Cardiac fibroblast (primary cell): ENCODE measurements at places on chromosomes 1 and 21.

GRCh38 chr21:15993951-15994350 is 264.2 kb downstream of the USP25 start:
- DNase-seq = no peak

- DNase-seq = no peak
Observed at GRCh38 chr1:78090472-78091133, 44.8 kb downstream of the GIPC2 start.

DNA sequence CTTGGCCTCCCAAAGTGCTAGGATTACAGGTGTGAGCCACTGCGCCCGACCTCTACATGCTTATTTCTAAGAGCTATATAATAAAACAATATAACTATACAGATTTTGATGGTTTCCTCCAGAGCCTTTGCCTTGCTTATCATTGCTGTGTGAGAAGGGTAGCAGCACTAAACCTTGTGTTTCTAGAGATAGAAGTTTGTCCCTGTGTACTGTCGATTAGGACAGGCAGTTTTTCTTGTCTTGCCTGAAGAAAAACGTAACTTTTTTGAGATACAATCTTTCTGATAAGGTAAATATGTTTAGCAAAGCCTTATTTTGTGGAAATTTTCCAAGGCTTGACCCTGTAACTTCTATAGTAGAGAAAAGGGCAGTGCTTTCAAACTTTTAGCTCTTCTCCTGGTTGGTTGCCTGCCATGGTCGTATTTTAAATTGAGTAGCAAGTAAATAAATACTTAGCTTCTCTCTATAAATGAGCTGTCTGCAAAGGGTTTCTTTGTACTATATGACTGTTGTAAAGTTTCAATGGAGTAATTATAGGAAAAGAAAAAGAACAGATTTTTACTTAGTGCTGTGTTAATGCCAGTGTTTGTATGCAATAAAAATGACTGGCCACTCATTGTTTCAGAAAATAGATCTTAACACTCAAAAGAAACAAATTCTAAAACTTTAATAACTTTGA is 86.4 kb upstream of the CACYBP start:
- no peak for DNase-seq

- DNase-seq = peak; percentile 97
Observed at GRCh38 chr1:109792056-109792831, 28.5 kb upstream of the EPS8L3 start.

DNA sequence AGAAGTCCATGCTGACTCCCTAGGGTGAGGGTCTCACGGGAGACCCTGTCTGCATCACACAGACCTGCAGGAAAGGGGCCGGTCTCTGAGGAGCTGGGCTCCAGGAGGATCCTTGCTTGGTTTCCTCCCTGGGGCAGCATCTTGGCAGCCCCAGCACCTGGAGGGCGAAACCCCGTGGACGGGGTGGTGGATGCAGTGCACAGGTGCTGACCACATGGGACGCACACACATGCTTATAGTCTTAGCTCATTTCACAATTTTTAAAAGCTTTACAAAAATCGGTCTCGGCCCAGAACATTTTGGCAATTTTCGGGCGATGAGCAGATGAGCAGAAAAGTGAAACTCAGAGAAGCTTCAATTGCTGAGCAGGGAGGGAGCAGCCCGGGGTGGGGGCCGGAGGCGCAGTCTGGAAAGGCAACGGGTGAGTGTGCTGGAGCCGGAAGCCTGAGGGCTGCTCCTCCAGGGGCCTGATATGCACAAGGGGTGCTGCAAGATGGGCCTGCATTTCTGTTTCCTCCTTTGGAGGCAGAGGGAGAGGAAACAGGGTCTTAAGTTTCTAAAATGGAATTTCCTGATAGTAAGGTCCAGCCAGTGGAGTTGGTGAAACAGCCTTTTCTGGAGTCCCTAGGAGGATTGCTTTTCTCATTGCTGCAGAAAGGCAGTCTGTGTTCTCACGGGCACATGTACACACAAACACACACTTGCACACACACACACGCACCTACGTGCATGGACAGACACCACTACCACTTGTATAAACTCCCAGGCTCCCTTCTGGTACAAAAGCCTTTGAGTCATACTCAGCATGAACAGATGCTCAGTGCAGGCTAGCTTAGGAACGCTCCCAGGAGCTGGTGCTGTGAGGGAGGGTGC is 60.6 kb downstream of the SCCPDH start:
- DNase-seq = peak; percentile 64

GRCh38 chr1:209095627-209096595 is 487.6 kb upstream of the CAMK1G start:
- DNase-seq = peak; percentile 22

DNA sequence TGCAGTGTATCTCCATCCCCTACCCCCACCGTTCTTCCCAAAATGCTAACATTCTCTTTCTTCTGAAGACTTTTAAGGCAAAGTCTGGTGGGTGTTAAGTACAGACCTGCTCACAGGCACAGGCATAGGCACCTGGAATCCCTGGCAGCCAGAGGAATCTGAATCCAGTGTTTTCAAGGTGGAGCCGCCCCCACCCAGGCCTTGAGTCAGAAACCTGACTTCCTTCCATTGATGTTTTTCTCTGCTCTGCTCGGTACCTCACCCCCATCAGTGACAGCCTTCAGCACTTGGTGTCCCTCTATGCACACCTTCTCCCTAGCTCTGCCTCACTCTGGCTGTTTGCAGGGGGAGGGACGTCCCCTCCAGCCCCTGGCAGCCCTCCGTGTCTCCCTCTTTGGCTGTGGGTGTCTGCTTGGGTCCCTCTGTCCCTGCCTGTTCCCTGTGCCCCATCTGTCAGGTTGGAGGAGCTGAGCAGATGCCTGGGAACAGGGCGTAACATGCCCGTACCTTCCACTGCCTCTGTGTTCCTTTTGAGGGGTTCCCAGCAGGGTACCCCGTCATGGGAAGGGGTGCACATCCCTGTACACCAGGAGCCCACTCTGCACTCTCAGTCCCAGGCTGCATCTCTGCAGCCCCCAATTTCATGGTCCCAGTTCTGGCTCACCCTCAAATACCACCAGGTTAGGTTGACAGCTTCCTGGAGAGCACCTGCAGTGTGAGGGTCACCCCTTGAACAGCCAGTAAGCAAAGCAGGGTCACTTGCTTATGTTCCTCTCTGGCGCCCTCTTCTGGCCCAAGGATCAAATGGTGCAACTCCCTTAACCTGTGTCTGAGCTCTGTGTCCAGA is 6.7 kb downstream of the NCDN start:
- peak; percentile 89 for DNase-seq

- DNase-seq = peak; percentile 90
Observed at GRCh38 chr1:17586172-17586964, 46.9 kb downstream of the ARHGEF10L start.

DNA sequence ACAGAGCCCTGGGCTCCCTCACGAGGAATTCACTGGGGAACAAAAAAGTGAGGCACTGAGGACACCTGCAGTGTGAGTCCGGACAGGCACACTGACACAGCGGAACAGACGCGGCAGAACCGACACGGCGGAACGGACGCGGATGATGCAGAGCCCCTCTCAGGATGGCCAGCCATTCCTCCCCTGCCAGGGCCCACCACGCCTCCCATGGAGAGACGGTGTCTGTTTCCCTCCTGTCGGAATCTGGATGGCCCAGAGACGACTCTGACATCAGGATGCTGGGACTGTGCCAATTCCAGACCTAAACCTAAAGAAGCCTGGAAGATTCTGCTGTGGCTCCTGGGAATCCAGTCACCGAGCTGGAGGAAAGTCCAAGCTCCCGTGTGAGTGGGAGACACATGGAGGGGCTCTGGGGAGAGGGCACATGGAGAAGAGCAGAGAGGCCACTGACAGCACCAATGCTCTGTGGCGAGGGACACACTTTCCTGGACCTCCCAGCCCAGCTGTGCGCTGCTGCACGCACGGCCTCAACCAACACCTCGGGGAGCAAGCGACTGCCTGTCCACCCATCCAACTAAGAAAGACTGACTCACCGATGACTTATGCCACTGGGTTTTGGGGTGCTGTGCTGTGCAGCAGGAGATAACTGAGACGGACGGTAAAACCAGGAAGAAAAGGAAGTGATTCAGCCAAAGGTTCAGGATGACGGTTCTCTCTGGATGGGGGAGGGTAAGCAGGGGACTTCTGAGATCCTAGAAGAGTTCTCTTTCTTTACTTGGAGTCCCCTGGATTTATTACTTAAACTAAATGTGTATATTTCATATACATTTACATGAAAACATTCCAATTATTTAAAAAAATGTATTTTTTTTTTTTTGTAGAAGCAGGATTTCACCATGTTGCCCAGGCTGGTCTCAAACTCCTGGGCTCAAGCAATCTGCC is 23.3 kb downstream of the ZBTB17 start:
- DNase-seq = peak; percentile 77

- peak; percentile 2 for DNase-seq
Observed at GRCh38 chr1:88509379-88509778, 174.7 kb upstream of the PKN2 start.

DNA sequence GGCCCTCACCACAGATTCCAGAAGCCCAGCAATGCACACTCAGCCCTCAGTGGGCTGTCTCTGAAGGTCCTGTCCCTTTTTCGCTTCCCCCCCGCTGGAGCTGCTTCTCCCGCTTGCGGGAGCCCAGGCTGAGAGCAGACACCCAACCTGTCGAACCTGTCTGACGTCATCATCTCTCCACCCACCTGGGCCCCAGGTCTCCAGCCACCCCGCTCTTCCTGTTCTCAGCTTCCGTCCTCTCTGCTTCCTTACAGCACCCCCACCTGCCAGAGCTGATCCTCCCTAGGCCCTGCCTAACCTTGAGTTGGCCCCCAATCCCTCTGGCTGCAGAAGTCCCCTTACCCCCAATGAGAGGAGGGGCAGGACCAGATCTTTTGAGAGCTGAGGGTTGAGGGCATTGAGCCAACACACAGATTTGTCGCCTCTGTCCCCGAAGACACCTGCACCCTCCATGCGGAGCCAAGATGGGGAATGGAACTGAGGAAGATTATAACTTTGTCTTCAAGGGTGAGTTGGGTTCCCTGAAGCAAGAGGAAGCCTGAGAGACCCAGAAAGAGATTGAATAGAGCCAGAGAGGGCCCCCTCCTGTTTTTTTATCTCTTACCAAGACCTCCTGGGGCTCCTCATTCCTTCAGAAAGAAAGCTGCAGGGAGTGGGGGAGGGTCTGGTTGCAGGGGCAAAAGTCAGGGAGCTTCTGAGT is at the start of gene RAB25:
TSS of gene RAB25 (plus strand) at position 224 of the 700 bp plus-strand sequence. CDS start at position 465, 241 bp downstream.
- no peak for DNase-seq

GRCh38 chr1:16120407-16120806 is 35.5 kb downstream of the EPHA2 start:
- DNase-seq = no peak

DNA sequence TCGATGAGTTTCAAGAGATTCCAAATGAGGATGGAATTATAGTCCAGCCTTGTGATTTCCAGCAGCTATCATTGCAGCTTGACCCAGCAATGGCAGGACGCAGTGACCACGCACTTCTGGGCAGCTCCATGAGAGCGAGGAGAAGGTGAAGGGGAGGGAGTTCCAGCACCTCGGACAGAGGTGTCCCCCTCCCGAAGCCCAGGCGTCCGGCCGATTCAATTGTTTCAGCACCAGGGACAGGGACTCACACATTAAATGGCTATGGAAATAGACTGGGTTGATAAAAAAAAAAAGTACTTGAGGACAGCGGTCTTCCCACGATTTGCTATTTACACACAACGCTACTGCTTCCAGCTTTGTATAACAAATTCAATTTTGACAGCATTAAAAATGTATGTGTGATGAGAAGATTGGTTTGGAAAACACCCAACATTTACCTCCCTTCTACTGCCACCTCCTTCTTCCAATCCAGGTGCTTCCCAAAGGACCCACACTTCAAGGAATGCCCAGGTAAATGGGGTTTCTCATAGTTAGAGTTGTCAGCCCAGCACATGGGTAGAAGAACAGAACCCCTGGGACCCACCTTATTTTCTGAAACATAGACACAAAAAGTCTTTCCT is 71.8 kb downstream of the DISP3 start:
- peak; percentile 83 for DNase-seq

DNA sequence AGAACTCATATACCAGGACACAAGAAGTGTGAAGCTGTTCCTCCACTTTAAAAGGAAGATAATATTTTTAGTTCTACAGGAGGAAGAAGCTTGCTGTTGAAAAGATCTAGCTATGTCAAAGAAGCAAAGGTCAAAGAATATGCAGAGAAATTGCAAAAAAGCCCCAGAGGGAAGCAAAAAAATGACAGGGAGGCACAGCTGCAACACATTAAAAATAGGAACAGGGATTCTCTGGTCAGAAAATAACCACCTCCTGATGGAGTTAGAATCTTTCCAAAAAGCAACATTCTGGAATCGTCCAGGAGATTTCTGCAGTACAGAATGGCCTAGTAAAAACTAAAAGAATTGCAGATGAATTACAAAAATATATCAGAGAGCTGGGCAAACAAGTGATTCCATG is 238.9 kb upstream of the PRMT6 start:
- no peak for DNase-seq

DNA sequence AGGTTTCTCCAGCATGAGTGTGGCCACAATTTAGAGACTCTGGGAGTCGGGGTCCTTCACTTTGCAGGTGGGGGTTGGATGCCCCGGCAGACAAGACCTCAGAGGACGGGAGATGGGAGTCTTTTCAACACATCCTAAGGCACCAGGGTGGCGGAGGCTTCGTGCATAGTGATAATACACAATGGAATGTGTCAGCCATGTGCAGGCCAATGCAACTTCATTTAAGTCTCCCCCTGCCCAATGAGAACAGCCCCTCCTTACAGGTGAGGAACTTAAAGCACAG is 75.9 kb upstream of the IFFO2 start:
- no peak for DNase-seq

GRCh38 chr1:17887661-17888371 is 132.7 kb downstream of the ACTL8 start:
- no peak for DNase-seq

DNA sequence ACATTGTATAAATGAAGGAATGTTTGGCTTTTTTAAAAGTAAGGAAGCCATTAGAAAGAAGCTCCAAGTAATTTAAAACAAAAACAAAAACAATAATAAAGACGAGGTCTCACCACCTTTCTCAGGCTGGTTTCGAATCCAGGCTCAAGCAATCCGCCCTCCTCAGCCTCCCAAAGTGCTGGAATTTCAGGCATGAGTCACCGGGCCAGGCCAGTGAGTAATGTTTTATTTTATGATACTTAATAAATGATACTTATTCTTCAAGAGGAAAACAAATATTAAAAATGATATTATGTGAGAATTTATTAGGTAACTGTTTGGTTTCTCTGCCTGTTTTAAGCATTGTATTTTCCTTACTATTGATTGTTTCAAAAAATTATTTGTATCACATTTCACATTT is 201.4 kb upstream of the BRINP3 start:
- DNase-seq = peak; percentile 1

- no peak for DNase-seq
Observed at GRCh38 chr1:42145389-42145716, 7.9 kb upstream of the GUCA2B start.

DNA sequence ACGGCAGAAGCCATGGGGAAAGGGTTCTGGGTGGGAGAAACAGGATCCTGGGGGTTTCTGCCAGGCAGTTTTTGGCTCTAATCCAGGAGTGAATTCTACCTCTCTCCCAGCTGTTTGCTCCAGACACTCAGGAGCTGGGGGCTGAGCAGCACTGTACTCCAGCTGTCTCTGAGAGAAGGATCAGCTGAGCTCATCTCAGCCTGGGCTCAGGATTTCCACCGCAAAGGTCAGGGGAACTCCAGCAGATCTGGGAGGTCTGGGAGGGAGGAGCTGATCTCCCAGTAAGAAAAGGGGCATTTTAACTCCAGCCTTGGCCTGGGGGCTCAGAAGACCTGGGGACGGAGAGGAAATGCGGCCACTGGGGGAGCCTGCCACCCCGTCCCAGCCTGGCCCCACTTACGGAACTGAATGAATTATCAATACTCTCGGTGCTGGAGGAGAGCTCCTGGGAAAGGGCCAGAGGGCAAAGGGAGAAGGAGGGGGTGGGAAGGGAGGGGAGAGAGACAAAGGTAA is 17.3 kb downstream of the PI4KB start:
- peak; percentile 63 for DNase-seq

- DNase-seq = no peak
Observed at GRCh38 chr21:22319435-22319834, 1321.2 kb downstream of the NCAM2 start.
